Activated T-cell treated with anti-CD3 and anti-CD28 coated beads, Interleukin-2, amount 50 U/mL, for 4 hours (primary cell): ENCODE measurements at places on chromosomes 11 and 22. TPM values are rescaled to one million over a fixed set of nuclear protein-coding genes. Genes with fewer than 3 reads are reported as not detected.

TMPRSS4 gene
- total RNA-seq, result not detected

BDNF gene
- not detected for total RNA-seq

CAVIN3 gene
- 14.0 TPM for total RNA-seq

HEPN1 gene
- not detected for total RNA-seq

C2CD2L gene
- 24.7 TPM for total RNA-seq

SEZ6L gene
- not detected for total RNA-seq

DDT gene
- 74.2 TPM for total RNA-seq

C11orf42 gene
- total RNA-seq, result not detected

SEPTIN3 gene
- 0.68 TPM for total RNA-seq

LIF gene
- 440 TPM for total RNA-seq

PICALM gene
- total RNA-seq, result 97.6 TPM

FAM227A gene
- 0.53 TPM for total RNA-seq

GRCh38 chr22:39368461-39368911 is 18.7 kb downstream of the SYNGR1 start:
- DNase-seq, result no peak

- DNase-seq, result no peak
Observed at GRCh38 chr11:34860034-34860433, 56.1 kb downstream of the APIP start.

GRCh38 chr11:16155448-16155847 is 200.9 kb downstream of the SOX6 start:
- no peak for DNase-seq

DNA sequence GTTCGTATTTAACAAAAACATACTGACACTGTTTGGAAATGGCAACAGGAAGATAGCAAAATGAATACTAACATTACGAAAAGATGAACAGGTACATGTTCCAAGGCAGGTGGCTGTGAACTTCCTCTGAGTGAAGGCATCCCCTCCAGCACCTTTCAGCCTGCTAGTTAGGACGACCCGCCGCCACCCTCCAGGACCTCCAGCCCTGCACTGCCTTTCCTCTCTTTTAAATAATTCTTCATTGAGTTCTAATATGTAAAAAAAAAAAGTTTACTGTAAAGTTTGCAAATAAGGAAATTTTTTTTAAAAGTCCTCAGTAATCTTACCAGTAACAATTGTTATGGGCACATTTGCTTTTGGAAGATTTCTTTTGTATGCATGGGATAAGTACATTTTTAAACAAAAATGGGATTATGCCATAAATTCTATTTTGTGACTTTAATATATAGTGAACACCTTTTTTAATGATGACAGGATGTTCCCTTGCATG is 6.0 kb downstream of the NEAT1 start:
- no peak for DNase-seq

GRCh38 chr11:115214644-115215234 is 289.5 kb downstream of the CADM1 start:
- no peak for DNase-seq

GRCh38 chr11:72347691-72348090 is 86.6 kb downstream of the CLPB start:
- DNase-seq, result no peak

DNA sequence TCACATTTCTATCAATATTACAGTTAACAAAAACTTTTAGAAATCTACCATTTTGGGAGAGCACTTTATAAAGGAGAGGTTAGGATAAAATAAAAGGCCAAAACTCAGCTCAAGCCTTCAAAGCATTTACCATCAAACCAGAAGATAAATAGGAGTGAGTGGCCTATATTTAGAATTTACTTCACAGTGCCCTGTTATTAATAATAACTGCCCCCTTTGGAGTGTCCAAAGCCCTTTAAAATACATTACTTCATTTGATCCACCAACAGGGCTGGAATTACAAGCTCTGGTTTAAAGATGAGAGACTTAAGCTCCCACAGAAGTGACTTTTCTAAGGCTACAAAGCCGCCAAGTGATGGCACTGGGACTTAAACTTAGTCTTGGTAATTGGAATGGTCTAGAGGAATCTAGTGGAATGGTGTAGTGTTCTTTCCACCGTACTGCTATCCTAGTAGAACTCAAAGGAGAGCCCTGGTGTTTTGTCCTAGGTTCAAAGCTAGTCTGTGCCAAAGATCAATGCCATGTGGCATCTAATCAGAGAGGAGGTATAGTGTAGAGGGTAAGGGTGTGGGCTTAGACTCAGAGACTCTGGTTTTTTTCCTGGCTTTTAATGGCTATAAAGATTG is 21.2 kb upstream of the MTMR3 start:
- DNase-seq, result no peak

DNA sequence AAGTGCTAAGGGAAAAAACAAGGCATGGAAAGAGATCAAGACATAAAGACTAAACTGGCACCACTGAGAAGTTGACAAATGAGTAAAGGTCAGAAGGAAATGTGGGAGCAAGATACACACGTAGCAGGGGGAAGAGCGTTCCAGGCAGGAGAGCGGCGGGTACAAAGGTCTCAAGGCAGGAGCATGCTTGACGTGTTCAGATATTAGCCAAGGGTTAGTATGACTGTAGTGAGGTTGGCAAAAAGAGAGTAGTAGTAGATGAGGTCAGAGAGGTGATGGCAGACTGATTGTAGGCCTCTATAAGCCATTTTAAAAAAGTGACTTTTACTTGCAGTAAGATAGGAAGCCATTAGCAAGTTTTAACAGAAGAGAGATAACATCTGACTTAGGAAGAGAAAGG is 9.9 kb downstream of the SYT9 start:
- DNase-seq, result no peak

- no peak for DNase-seq
Observed at GRCh38 chr11:103988595-103988969, 47.9 kb upstream of the DDI1 start.

GRCh38 chr11:119504371-119504770 is 81.4 kb upstream of the THY1 start:
- DNase-seq, result no peak

DNA sequence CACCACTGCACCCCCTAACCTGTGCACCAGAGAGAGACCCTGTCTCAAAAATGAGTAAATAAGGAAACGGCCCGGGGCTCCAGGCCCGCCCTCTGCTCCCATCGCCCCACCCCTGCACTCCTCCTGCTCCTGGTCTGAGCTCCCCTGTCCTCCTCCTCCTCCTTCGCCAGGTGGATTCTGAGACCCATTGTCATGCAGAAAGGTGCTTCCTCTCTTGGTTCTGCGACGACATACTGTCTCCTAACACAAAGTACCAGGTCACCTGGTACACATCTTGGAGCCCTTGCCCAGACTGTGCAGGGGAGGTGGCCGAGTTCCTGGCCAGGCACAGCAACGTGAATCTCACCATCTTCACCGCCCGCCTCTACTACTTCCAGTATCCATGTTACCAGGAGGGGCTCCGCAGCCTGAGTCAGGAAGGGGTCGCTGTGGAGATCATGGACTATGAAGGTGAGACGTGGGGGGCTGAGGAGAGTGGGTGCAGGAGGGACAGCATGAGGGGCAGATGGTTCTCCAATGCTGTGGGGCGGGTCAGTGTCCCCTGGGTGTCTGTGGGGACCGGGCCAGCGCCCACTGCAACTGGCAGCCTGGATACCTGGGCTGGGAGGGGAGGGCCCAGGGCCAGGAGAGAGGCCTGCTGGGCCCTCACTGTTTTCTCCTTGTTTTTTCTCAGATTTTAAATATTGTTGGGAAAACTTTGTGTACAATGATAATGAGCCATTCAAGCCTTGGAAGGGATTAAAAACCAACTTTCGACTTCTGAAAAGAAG is 3.1 kb upstream of the APOBEC3D start:
- DNase-seq, result no peak

DNA sequence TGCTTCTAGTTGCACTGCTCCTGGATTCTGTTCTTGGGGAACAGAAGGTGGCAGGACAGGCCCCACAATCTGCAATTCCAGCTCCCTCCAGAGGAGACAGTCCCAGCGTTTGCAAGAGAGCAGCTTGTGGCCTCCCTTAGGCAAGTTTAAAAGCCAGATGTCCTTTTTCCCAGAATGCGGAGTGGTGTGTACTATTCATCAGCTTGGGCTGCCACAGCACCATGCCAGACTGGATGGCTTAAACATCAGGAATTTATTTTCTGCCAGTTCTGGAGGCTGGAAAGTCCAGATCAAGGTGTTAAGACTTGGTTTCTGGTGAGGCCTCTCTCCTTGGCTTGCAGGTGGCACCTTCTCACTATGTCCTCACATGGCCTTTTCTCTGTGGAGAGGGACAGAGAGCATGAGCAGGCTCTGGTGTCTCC is 11.7 kb downstream of the MIAT start:
- DNase-seq, result no peak

GRCh38 chr22:46737105-46737975 is 712 bp downstream of the CERK start:
- peak; percentile 27 for DNase-seq

GRCh38 chr22:17137170-17137569 is 16.0 kb upstream of the TMEM121B start:
- DNase-seq, result no peak

- no peak for DNase-seq
Observed at GRCh38 chr11:8948886-8949285, 6.1 kb upstream of the ASCL3 start.

DNA sequence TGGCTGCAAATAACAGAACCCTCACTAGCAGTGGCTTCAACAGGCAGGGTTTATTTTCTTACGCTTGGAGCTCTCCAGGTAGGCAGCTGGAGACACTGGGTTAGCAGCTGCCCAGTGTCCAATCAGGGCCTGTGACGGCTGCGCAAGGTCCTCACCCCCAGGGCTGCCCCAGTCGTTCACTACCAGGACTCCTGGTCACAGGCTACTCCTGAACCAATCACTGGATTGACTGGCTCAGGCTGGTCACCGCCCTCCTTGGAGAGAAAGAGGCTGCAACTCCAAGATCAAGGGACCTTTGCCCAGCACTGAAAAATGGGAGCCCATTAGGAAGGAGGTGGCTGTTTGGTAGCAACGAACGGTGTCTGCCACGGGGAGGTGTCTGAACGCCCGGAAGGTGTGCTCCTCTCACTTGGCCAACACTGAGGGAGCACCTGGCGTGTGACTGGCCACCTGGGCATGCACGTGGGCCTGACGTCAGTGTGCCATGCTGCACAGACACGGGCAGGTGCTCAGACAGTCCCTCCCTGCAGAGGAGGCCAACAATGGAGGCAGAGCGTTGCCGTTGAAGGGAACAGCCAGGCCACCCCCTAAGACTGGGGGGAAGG is 5.1 kb downstream of the ARSA start:
- no peak for DNase-seq

DNA sequence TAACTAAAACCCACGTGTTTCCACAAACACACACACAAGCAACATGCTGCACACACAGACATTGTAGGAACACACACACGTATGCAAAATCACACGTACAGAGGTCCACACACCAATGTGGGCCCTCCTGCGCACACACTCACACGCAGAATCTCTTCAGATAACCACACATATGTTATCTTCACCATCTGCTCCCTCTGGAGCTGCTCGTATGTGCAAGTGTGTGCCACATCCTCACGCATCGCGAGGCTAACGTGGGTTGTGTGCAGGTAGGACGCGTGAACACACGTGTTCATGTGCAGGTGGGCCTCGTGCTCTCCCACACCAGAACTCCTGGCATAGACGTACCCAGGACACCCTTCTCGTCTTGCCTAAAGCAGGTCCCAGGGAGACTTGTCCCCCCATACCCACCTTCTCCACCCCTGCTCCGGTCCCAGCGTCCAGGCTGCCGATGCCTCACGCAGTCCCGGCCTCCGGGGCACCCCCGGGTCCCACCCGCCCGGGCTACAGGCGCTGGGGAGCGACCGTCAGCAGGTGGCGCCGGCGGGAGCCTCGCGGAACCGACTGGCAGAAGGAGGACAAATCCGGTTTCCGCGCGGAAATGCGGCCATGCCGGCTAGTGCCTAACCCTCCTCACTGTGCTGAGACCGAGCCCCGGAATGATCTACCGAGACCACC is 10.3 kb upstream of the IGSF9B start:
- DNase-seq, result peak; percentile 68

DNA sequence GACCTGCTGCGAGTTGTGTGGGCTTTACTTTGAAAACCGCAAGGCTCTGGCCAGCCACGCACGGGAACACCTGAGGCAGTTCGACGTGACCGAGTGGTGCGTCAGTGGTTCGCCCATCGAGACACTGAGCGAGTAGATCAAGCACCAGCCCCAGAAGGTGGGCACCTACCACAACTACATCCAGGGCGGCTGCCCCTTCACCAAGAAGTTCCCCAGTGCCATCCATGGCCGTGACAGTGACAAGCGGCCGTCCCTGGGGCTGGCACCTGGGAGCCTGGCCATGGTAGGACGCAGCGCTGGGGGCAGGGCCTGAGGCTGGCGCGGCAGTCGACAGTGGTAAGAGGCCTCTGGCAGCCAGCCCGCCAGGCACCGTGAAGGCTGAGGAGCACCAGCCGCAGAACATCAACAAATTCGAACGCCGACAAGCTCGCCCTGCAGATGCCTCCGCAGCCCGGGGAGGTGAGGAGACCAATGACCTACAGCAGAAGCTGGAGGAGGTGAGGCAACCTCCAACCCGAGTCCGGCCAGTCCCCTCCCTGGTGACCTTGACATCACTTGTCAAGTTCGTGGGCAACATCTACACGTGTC is 545.2 kb upstream of the CCDC179 start:
- no peak for DNase-seq

- no peak for DNase-seq
Observed at GRCh38 chr22:41899992-41900651, 14.8 kb downstream of the SHISA8 start.

- DNase-seq, result no peak
Observed at GRCh38 chr11:36034551-36035331, 90.9 kb downstream of the LDLRAD3 start.

GRCh38 chr11:77468527-77468926 is 5.4 kb downstream of the PAK1 start:
- no peak for DNase-seq

DNA sequence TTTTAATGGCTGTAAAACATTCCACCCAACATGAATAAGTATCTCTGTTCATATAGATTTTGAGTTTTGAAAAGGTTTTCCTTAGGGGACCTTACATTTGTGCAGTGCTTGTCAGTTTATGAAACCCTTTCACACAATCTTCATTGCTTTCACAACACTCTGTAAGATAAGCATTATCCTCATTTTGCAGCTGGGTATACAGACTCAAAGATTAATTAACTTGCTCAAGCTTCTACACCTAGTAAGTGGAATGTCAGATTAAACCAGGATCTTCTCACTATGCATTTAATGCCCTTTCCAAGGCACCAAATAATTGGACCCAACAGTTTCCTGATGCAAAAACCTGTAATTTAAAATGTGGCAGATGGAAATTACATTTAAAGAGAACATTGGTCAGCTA is 11.6 kb upstream of the GAB2 start:
- DNase-seq, result no peak

- DNase-seq, result no peak
Observed at GRCh38 chr11:33906484-33907186, 14.8 kb upstream of the LMO2 start.

DNA sequence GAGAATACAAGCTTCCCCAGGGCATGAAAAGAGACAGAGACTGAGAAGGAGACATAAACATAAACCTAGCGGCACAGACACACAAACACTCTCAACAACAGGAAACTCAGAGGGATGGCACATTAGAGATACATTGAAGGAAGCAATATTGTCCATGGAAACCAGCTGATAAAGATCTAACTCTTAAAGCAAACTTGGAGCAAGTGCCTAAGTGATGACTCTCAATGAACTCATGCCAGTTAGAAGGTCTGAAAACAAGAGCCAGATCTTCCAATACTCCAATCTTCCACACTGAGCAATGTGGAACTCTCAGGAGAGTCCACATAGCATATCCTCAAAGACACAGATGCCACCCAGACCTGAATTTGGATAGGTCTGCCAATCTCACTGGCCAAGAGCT is 168.8 kb upstream of the ISX start:
- DNase-seq, result no peak

- DNase-seq, result no peak
Observed at GRCh38 chr11:86593833-86594232, 78.6 kb downstream of the ME3 start.

GRCh38 chr11:27242591-27242990 is 120.4 kb downstream of the CCDC34 start:
- DNase-seq, result no peak
